WTC11 (cell line): ENCODE measurements at places on chromosomes 5 and 9.

GRCh38 chr5:124212934-124213333, 533.5 kb downstream of the ZNF608 start:
- DNase-seq: no peak

- DNase-seq: no peak
Observed at GRCh38 chr5:71891856-71892255, 172.8 kb downstream of the CARTPT start.

DNA sequence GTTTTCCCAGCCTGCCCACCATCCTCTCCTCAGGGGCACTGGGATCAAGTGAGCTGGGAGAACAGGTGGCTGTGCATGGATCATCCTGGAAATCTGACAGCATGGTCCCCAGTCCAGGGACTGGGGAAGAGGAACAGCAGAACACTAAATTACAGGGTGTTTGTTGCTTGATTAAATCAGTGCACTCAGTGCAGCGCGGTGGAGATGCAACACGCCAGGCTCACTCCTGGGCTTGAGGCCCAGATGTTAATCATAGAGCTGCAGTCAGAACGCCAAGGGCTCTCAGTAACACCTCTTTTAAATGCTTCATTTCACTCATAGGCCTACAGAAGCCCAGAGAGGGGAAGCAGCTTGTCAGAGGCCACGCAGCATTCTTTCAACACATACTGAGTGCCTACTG, 14.2 kb upstream of the LARP1 start:
- DNase-seq: no peak

GRCh38 chr5:31157720-31158119, 35.8 kb upstream of the CDH6 start:
- DNase-seq: no peak

GRCh38 chr9:109799792-109800191, 19.8 kb downstream of the PALM2AKAP2 start:
- no peak for DNase-seq

DNA sequence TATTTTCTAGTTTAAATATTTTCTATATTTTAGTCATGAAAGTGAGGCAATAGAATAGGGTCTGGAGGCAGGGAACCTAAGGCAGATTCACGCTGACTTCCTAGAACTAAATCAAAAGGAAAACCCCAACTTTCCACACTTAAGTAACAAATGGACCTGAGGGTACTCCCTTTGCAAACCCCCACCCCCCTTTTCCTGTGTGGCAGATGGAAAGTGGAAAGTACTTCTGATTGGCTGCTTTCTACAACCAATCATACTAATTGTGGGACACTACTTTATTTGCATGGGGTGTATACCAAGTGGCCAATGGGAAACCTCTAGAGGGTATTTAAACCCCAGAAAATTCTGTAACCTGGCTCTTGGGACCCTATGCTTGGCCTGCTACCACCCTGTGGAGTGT, 4.8 kb upstream of the CENPH start:
- DNase-seq: no peak

DNA sequence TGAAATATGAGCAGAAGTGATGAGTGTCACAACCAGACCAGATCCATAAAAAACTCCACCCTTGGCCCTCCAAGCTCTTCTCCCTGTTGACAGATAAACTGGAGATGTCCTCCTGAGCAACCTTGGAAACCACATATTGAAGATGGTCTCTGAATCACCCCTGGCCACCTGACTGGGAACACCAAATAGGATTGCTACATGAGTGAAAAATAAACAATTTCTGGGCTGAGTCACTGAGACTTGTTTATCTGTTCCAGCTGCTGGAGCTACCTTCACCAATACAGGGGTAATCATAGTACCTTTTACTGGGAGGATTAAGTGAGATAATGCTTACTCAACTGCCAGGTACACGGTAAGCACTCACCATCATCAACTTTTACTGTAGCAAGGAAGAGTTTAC, 53.3 kb downstream of the PCA3 start:
- no peak for DNase-seq

DNA sequence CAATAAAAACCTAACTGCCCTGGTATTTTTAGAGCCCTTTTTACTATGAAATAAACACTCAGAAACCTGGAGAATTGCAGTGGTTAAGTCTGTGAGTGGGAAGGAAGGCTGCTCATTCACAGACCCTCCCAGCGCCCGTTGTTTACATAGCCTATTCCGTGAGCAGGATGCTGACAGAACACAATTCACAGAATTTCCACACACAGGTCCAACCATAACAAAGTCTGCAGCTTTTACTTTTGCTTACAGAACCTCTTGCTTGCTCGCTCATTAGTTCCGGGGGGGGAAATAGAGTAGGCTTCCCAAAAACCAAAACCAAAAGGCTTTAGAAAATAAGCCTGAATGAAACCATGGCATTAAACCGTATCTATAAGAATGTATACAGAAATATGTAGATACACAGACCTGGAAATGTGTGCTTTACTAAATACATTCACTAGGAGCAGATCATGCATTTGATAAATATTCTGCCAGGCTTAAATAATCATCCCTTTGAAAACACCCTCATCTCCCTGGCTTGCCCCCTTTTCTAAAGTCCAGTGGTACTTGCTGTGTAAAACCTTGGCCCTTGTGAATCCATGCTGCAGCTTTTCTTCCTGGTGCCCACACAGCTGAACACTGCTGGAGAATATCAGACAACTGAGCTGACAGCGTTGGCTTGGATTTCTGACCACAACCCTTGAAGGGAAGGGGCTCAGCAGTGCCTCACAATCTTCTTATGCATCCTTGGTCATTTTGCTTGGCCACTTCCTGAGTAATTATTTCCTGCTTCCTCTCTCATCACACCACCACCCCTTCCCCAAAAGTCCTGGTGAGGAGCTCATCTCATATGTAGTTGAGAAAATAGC, 128.0 kb downstream of the FANCC start:
- DNase-seq: no peak

DNA sequence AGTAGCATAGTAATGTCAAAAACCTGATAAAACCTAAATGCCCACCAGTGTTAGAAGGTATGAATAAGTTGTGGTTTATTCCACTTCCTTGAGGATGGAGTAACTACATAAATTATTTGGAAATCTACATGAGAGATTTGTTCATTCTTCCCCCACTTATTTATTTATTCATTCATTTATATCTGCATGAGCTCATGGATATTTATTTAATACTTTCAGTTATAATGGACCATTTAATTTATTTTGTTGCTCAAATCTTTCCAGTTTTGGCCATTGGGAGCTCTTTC, 223.8 kb upstream of the S1PR3 start:
- no peak for DNase-seq

DNA sequence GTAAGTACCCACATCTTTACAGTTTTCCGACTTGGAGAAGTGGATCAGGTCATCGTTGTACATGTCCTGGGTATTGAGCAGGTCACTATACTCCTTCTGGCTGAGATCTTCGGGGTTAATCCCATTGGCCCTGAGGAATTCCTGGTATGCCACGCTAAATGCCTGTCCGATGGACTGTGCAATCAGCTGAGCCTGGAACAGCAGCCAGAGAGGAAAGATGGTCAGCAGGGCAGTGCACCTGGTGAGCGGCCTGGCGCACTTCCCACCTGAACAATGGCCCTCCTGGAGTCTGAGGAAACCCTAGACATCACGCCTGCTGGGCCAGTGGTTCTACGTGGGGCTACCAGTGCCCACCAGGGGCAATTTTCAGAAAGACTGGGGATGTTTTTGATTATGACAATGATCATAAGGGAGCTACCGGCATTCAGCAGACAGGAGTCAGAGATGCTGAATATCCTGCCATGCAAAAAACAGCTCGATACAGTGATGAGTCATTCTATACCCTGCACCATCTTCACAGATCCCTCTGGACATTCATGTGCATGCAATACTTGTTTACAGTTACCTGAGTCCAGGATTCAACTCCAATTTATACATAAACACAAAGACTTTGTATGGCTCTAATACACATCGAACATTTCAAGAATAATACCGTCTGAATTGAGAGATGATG, 127.2 kb downstream of the ENTREP1 start:
- DNase-seq: no peak

DNA sequence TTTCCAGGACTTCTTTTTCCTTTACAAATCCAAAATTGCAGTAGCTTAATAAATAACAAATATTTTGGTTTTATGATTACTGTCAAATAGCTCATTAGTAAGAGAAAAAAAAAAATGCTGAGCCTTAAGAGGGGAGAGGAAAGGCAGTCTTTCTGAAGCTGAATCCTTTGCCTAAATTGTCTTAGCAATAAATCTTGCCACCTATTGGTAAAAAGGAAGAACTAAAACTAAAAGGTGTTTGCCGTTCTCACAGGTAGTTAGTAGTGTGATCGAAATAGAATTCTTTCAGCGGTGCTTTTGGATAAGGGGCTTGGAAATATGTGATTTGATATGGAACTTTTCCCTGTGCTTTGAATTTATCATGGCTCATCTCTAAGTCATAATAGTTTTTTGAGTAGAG, 31.2 kb downstream of the PIK3R1 start:
- no peak for DNase-seq

GRCh38 chr9:96486386-96487028, 36.5 kb downstream of the HABP4 start:
- no peak for DNase-seq

- no peak for DNase-seq
Observed at GRCh38 chr9:95746408-95747180, 128.9 kb upstream of the ERCC6L2 start.

- DNase-seq: no peak
Observed at GRCh38 chr5:11998397-11998796, 94.2 kb upstream of the CTNND2 start.
